ENCODE measurements at places on chromosomes 6 and 20.

GRCh38 chr20:25223179-25223661, 24.7 kb upstream of the PYGB start:
- no peak for DNase-seq

GRCh38 chr6:133306931-133307330, 65.8 kb downstream of the EYA4 start:
- peak; percentile 7 for DNase-seq

- DNase-seq, result no peak
These were observed 2.7 kb downstream of the IGF2R start for GRCh38 chr6:159971341-159972178.

DNA sequence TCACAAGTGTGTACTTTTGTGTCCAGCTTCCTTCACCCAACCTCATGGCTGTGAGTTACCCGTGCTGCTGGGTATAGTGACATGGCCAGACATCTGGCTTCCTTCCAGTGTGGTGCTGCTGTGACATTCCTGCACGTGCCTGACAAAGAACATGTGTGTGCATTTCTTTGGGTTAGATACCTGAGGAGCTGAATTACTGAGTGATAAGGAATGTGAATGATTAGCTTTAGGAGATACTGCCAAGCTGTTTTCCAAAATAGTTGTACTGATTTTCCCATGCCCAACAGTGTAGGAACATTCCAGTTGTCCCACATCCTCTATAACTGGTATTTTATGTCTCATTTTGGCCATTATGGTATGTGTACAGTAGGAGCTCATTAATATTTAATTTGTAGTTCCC, 132.5 kb downstream of the PREX1 start:
- no peak for DNase-seq

GRCh38 chr20:555976-556385, 12.4 kb upstream of the CSNK2A1 start:
- no peak for DNase-seq

GRCh38 chr6:89297695-89298351, 17.3 kb downstream of the GABRR2 start:
- no peak for DNase-seq

DNA sequence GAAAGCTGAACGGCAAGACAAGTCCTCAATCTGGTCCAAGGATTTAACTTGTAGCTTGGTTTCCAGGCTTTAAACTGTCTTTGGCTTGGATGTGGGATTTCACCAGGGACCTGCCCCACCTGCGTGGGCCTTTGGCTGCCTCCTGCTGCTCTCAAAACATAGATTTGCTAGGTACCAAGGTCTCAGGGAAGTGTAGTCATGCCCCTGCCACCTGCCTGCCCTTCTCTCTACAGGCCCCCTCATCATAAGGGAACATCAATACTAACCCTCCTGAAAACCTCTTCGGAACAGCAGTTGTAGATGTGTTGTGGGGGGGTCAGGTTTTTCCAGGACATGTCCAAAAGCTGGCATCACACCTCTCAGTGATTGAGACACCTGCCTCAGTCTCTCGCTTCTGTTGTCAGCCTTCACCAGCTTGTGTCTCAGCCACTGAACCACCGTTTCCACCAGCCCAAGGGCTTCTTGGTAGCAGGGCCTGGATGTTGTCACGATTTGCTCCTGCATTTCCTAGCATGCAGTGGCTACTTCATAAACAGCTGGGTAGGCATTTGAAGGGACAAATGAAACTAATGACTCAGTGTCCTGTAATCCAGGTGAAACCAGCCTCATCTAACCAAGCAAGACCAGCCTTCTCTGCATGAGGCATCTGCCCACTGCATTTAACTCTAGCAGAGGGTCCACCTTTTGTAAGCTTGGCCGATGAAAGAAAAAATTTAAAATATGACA, 141.6 kb upstream of the THBS2 start:
- no peak for DNase-seq

DNA sequence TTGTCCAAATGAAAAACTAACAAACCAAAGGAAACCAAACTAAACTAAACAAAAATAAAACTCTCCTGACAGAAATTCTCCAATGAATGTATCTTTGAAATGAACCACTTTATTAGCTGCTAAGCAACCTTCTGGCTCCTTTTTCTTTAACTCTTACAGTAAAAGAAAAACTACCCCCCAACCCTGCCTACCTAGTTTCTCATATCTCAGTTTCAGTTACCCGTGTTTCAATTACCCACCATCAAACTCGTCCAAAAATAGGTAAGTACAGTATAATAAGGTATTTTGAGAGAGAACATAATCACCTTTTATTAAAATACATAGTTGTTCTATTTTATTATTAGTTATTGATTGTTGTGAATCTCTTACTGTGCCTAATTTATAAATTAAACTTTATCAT, 177.4 kb upstream of the THEMIS start:
- DNase-seq, result no peak

DNA sequence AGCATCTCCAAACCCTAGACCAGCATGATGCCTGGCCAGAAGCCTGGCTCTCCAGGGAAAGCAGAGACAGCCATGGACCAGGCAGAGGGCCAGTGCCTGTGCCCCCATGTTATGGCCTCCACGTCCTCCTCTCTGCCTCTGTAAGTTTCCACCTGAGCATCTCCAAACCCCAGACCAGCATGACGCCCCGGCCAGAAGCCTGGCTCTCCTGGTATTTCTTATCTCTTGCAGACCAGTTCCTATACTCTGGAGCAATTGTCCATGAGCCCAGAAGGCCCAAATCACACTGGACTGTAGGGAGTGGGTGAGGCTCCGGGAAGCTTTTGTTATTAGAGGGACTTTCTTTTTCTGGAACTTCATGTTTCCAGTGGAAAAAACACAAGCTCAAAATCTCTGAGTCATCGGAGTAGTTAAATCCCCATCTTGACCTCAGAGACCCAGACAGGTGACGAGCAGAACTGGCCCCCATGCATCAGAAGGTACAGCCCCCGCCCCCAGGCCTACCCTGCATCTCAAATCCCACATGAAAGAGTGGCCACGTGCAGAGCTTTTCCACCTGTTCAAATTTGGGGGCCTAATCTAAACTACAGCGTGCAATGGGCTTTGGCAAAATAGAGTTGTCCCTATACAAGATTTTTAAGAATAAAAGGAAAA, 110.2 kb upstream of the FOXQ1 start:
- no peak for DNase-seq

All from spinal cord (tissue), 10 donors.